SJCRH30 (cell line): ENCODE measurements at places on chromosomes 6 and 20. TPM values are rescaled to one million over a fixed set of nuclear protein-coding genes. Genes with fewer than 3 reads are reported as not detected.

DNA sequence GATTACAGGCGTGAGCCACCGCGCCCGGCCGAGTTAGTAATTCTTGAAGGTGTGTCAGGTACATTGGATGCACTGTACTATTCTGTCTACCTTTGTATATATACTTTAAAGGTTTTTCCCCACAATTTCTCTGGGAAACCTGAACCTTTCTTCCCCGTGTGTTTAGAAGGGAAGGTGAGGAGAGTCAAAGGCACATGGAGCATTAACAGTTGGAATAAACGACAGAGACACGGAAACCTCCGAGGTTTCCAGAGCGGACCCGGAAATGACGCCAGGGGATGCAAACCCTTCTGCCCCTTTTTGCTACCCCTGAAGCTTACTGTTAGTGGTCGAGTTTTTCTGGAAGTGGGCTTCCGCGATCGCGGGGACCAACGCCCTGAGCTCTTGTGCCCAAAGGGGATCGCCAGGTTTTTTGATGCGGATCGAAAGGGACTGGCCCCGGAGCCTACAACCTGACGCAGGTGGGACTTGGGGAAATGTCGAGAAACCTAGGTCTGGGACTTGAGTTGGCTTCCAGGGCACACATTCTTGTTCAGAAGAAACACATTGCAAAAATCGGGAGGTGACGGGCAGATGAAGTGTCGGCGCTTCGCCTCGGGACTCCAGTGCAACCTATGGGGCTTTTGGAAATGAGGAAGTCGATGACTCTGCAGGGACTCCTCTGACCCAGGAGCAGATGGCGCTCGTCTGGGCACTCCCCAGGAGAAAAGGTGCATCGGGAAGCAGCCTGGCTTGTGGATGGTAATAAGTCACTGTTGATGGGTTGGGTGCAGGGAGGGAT lies 218.2 kb downstream of the OR2B2 start:
- DNase-seq: no peak

GRCh38 chr6:87684895-87685654 lies 17.0 kb downstream of the AKIRIN2 start:
- DNase-seq: no peak

DNA sequence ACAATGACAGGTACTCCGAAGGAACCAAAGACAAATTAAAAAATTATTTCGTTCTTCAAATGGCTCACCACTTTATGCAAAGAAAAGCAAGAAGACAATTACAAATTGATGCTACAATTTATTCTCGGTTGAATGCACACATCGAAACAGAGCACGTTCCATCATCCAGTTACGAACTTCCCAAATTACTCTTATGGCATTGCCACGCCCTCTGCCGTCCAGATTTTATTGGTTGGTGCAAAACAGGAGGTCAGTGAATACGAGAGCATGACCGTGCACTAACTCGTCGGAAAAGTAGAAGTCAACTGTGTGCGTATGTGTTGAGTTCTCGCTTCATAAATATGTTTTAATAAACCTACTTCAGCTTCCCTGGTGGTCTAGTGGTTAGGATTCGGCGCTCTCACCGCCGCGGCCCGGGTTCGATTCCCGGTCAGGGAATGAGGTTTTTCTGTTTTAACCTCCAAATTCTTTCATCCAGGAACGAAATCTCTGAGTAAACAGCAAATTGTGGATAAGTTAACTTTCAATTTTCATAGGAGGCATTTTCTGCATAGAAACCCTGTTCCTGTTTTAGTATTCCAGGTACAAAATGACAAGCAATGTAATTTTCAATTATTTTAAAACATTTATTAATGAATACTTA lies 23.2 kb downstream of the ZNF311 start:
- DNase-seq: peak; percentile 80

The C4B gene
- 1.2 and 1.8 TPM in 2 replicates for total RNA-seq

DNA sequence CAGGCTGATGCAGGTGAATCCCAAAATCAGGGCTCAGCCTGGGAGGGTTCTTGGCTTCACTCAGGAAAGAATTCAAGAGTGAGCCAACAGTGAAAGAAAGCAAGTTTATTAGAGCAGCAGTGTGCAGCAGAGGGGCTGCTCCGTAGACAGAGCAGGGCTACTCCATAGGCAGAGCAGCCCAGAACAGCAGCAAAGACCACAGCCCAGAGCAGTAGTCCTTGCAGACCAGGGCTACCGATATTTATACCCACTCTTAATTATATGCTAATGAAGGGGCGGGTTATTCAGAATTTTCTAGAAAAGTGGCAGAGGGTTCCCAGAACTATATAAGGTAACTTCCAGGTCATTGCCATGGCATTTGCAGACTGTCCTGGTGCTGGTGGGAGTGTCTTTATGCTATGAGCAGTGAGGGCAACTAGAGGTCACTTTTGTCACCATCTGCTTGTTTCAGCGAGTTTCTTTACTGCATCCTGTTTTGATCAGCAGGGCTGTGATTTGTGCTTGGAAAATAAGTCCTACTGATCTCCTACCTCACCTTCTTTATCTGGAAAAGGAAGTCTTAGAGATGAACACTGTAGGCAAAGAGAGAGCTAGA lies 39.8 kb upstream of the PTPN1 start:
- DNase-seq: no peak

DNA sequence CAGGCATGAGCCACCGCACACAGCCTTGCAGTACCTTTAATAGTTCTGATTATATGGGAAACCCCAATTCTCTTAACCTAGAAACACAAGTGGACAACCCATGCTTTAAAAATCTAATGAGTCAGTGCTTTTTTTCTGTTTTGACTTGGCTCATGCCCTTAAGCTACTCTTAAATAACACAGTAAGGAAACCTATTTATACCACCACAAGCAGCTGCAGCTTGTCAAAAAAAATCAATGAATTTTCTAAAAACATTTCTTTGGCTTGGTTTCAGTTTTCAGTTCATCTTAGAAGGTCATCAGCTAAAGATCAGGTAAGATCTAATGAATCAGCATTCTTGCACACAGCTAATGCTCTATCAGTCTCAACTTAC lies 124.1 kb upstream of the DST start:
- no peak for DNase-seq

The OR2H1 gene
- total RNA-seq: not detected in 2 replicates

DNA sequence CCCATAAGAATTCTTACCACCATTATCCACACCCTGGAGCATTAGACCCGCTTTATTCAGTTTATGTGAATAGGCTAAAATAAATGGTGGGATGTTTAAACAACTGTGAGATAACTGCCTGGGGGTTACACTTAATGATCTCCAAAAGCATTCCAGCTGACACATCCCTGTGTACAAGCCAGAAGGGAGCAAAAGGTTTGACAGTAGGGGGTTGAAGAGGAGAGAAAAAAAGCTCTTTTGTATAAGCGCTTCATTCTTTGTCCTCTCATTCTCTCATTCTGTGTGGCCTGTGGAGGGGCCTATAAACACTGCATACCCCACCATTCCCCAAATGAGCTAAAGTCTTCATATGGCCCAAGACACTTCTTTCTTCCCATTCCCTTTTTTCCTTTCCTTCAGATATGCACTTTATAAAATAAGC lies 30.8 kb upstream of the COL21A1 start:
- DNase-seq: peak; percentile 62

The PKIB gene
- 7.4 and 10.0 TPM in 2 replicates for total RNA-seq

- peak; percentile 47 for DNase-seq
Observed at GRCh38 chr6:36851149-36851614, 11.9 kb upstream of the CPNE5 start.

DNA sequence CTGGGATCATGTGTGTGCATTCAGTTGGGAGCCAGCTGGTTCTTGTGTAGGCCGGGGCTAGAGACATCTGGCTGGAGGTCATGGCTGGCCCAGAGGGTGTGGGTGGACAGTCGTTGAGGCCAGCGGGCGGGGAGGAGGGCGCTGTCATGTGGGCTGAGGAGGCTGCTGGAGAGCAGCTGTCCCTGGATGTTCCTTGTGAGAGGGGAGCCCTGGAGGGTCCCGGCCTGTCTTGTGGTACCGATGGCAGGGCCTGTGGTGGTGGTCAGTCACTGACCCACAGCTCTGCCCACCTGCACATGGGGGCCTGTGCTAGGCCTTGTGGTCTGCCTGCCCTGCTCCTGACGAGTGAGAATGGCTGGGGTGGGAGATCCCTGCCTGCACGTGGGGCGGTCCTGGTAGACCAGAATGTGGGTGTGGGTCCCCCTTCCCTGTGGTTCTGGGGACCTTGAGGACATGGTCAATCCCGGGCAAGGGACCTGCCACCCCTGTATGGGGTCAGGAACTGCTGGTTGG lies 1.9 kb upstream of the C20orf204 start:
- no peak for DNase-seq

The LY6G5C gene
- total RNA-seq: 0.25 and 1.6 TPM in 2 replicates

- no peak for DNase-seq
Observed at GRCh38 chr6:45946887-45947286, 68.8 kb downstream of the CLIC5 start.

DNA sequence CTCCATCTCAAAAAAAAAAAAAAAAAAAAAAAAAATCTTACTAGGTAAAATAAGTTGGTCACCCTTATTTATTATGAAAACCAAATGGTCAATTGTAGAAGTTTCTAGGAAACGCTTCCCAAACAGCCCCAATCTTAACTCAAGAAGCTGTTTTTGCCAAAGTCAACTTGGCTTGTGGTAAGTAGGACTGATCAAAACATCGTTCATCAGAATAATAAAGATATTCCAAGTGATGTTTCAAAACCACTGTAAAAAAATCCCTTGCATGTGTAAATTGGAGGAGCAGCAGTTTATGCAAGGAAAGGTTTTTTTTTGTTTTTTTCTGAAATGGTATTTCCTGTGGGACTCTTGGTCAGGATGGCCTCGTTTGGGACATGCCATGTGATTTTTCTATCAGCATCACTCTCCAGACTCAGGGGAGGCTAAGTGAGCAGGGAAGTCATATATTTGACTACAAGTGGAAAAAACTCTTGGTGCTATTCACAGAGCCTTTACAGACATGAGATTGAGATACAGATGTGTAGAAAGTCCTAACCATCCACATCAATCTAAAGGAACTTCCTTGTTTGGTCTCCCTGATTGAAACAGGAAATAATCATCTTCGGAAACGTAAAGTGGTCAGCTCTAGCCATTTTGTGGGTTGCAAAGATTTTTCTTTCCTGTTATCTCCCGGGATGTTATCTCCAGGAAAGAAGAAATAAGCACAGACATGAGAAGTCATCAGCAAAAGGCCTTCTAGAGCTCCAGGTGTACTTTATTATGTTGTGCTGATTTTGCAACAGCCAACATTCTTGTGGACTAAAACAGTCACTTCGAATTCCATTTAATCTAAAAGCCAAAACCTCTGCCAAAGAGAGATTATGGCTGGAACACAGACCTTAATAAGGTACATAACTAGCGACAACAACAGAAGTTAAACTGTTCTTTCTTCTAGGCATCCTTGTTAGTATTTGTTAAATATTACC lies 177.8 kb downstream of the EDN1 start:
- DNase-seq: no peak

The MPIG6B gene
- total RNA-seq: 0.47 TPM in 1 of 2 replicates, not detected in the other

The PRL gene
- total RNA-seq: 1.1 and 2.1 TPM in 2 replicates

The FERMT1 gene
- 4.7 and 5.7 TPM in 2 replicates for total RNA-seq

The CRISP2 gene
- not detected in 2 replicates for total RNA-seq

The SLC26A8 gene
- not detected in 2 replicates for total RNA-seq

DNA sequence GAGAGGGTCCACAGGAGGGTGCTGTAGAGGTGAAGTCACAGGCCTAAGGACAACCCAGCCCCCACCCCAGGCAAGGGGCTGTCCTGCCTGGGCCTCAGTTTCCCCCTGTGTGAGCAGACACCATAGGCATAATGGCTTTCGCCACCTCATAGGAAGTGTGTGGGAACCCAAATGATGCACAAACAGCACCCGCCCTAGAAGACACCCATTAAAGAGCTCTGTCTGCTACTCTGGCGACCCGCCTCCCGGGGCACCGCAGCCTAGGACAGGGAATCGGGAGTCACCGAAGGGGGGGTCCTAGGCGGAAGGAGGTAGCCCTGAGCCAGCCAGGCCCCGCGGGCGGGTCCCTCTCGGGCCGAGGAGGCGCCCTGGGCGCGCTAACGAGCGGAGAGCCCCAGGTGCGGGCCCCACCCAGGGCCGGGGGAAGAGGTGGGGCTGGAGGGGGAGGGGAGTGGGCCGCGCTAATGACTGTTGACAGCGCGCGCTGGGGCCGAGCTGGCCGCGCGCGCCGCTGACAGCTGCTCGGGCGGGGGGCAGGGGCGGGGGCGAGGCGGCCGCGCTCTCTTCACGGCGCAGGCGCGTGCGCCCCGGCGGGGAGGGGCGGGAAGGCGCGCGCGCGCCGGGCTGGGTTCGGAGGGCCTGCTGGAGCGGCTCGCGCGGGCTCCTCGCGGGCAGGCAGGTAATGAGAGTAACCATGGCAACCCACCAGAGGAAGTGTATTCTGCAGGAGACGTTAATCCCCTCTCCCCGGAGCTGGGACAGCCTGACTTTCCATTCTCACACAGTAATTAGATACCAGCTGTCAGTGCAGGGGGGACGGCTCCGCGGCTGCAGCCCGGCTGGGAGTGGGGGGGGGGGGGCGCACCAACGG lies 48.9 kb downstream of the NOL4L start:
- peak; percentile 72 for DNase-seq

The CNR1 gene
- 7.4 and 9.3 TPM in 2 replicates for total RNA-seq

GRCh38 chr20:8800089-8800488 lies 268.8 kb upstream of the PLCB4 start:
- no peak for DNase-seq

DNA sequence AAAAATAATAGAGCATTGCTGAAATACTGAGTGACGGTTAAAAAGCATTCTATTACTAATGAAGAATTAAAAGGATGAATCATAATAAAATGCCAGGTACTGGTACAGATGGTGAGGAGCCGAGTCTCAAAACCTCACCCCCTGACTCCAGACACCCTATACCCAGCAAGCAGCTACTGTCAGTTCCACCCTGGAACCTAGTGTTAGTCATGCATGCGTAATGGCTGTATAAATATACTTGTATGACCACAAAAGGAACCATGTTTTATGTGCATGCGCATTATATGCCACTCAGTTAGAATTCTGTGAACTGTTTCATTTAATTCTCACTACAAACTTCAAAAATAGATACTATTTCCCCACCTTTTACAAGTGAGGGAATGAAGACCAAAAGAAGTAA lies 568.7 kb upstream of the RNF217 start:
- DNase-seq: no peak

GRCh38 chr20:62606551-62607201 lies 35.6 kb upstream of the SLCO4A1 start:
- DNase-seq: peak; percentile 88

GRCh38 chr6:36349240-36349639 lies 12.6 kb upstream of the BNIP5 start:
- no peak for DNase-seq

The SEL1L2 gene
- not detected in 2 replicates for total RNA-seq

- no peak for DNase-seq
Observed at GRCh38 chr20:45211569-45212474, 5.0 kb downstream of the SEMG1 start.

The DNMT3B gene
- 15.6 TPM in 2 replicates for total RNA-seq

DNA sequence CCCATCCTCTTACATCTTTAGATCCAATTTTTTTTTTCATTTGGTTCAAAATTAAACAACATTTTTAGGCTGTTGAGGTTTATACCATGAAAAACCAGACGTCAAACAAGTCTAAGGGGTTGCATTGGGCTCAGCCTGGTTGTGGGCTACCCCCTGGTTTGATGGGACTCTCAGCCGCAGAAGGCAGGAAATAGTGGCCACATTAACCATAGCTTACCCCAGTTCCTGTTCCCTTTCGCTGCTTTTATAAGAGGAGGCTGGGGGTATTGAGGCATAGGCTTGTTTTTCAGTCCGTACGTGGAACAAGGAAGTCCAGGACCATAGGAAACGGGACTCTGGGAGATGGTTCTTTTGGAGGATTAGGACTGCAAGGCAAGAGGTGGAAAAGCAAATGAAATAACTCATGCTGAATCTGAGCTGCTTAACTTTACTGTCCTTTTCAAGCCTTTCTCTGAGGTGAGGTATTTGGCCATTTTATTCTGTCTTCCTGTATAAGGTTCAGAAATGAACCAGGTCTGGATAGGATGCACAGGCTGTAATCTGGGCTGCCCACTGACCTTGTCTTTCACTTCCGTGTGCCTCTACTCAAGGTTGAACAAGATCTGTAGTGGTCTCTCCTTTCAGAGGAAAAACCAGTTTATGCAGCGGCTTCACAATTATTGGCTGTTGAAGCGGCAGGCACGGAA lies 7.7 kb downstream of the BRPF3 start:
- DNase-seq: no peak
